Testis (tissue), 5 donors: ENCODE measurements at places on chromosomes 7 and 10. TPM values are rescaled to one million over a fixed set of nuclear protein-coding genes. Genes with fewer than 3 reads are reported as not detected.
A peak's percentile ranks its signal among the peaks of the same experiment; 100 is the strongest.

The TPST1 gene
- 40.7 TPM for total RNA-seq

DNA sequence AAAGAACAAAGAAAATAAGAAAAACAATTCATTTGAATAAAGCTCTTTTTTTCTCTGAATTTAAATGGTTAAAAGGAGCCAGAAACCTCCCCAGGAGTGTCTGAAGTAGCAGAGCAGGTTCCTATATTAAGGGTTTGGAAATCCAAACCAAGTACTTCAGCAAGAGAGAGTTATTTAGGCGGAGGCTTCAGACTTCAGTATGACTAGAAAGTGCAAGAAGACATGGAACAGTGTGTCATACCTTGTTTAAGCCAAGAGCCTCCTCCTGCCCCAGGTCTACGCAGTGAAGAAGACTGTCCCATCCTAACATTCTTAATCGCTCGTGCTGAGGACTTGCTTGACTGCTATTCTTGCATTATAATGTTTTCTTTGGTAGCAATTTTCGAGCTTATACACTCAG is 51.3 kb downstream of the ODAD2 start:
- H3K36me3 ChIP-seq: no peaks in the 10 kb centered on the region
- no peaks in the 10 kb centered on the region for H3K27me3 ChIP-seq
- H3K4me1 ChIP-seq: no peaks in the 10 kb centered on the region
- H3K27ac ChIP-seq: no peak overlapping the region

The SLIT1 gene
- total RNA-seq: 1.9 TPM

DNA sequence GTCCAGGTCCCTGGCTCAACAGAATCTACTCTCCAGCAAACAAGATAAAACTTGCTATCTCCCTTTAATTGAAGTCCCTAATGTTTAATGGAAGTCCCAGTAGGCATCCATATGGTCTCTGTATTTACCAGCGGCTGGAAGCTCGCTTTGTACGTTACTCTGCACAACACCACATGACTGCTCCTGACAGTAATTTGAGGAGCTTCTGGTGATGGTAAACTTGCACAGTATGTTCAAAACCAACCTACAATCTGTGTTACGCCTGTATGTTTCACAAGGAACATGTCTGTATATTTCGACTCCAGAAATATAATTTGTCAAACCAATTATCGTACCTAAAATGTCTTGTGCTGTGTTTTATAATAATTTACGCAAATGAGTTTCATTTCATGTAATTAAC is 4.4 kb upstream of the TECPR1 start:
- H3K36me3 ChIP-seq: no peaks in the 10 kb centered on the region
- peaks cover 2% of the 10 kb centered on the region for H3K4me1 ChIP-seq
- DNase-seq: no peak
- no peak overlapping the region for H3K4me3 ChIP-seq

DNA sequence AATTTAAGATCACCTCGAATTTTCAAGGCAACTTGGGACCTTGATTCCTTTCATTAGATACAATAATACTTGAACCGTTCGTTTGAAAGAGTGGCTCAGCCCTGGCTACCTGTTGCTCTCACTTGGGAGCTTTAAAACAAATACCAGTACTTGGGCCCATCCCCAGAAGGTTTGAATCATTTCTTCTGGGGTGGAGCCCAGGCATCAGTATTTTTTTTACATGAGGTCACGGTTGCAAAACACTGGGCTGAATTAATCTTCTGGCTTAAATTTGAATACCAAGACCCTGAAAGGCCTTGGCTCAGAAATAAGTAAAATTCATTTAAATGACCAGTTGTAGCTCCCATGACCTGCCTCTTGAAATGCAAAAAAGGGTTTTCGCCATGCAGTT is 214.9 kb downstream of the CREB5 start:
- H3K4me1 ChIP-seq: no peaks in the 10 kb centered on the region
- H3K4me3 ChIP-seq: no peak overlapping the region
- no peaks in the 10 kb centered on the region for H3K36me3 ChIP-seq
- no peak overlapping the region for H3K27ac ChIP-seq

The SLC18A3 gene
- total RNA-seq: not detected

DNA sequence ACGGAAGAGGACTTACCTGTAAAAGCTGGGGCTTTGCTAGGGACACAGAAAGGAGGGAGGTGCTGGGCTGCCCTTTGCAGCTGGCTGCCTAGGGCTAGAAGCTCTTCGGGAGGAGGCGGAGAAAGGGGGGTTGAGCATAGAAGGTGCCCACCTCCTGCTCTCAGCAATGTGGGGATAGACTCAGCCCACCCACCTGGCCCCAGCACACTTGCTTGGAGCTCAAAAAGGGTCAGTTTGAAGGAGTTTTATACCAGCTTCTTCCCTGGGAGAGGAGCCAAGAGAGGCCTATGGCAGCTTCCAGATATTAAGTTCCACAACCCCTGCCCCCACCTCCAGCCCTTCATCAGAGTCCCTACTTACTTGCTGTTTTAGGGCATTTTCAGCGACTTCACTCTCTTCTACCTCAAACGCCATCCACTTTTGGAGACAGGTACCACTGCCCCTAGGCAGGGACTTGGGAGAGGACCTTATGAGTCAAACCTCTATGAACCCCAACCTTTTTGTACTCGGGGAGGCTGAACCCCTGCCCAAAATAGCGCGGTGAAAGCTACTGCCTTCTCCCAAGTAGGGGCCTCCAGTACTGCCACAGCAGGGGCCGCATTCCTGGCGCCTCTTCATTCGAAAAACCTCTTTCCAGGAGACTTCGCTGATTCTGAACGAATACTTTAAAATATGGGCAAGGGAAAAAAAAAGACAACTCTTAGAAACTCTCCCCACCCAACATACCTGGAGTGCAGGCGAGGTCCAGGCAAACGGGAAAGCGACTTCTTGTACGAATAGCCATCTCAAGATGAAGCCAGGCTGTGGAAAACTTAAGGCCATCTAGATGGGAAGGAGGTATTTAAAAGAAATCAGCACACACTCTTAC is 1.2 kb upstream of the EVX1 start:
- H3K4me1 ChIP-seq: peaks cover 21% of the 10 kb centered on the region
- no peak overlapping the region for H3K27ac ChIP-seq
- no peaks in the 10 kb centered on the region for H3K27me3 ChIP-seq
- no peaks in the 10 kb centered on the region for H3K36me3 ChIP-seq
- H3K4me3 ChIP-seq: no peak overlapping the region
- DNase-seq: no peak

DNA sequence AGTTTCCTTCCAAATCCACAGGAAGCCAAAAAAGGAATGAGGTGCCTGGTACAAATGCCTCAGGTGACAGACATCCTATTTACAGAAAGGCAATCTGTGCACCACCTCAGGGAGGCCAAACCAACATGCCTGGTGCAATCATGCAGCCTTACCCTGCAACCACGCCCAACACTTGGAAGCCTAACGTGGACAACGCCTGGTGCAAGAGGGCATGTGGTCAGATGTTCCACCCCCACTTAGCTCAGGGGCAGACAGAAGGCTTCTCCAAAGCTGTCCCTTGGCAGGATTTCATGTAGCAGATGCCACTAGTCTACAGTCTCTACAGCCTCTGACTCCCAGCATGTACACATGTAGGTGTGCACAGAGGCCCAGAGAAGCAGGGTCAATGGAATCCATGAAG is 89.5 kb downstream of the KCNMA1 start:
- H3K4me3 ChIP-seq: no peak overlapping the region
- no peak overlapping the region for H3K27ac ChIP-seq
- no peaks in the 10 kb centered on the region for H3K36me3 ChIP-seq

- no peak overlapping the region for H3K27ac ChIP-seq
- H3K36me3 ChIP-seq: no peaks in the 10 kb centered on the region
- no peak for DNase-seq
- no peaks in the 10 kb centered on the region for H3K4me1 ChIP-seq
- H3K4me3 ChIP-seq: no peak overlapping the region
Measured at GRCh38 chr10:95221124-95221523, 27.1 kb downstream of the ACSM6 start.

GRCh38 chr7:136998495-136998894 is 130.0 kb downstream of the CHRM2 start:
- H3K36me3 ChIP-seq: no peaks in the 10 kb centered on the region
- no peaks in the 10 kb centered on the region for H3K4me1 ChIP-seq
- no peak overlapping the region for H3K4me3 ChIP-seq
- no peak for DNase-seq

DNA sequence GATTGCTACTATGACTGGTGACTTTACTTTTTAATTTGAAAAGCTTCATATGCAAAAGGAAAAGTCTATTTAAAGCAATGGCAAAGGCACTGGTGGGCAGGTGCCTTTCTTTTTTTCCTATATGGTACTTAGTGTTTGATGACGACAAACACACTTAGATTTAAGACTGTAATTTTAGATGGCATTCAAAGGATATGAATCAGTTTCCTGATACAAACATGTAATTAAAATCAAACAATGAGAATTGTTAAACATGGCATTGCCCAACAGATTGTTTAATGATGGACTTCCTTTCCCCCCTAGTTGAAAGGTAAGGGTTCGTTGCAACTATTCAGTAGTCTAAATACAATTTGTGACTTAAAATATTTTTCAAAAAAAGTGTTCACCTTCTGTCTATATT is 106.5 kb upstream of the SEMA3C start:
- H3K36me3 ChIP-seq: no peaks in the 10 kb centered on the region
- H3K27ac ChIP-seq: no peak overlapping the region
- DNase-seq: no peak
- no peaks in the 10 kb centered on the region for H3K4me1 ChIP-seq
- H3K27me3 ChIP-seq: no peaks in the 10 kb centered on the region

DNA sequence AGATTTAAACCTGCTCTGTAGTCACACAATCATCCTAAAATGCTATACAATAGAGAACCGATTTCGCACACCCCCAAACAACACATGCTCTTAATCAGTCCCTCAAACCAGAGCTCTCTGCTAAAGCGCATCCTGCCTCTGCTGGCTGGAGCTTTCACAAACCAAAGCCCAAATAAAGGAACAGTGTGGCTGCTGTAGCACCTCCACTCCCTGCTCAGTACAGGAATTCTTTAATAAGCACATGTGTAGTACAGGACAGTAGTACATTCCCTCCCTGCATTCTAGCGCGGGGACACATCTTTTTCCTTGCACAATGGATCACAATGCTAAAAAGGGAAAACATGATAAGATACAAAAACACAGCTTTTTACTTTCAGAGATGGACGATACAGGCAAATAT is 684.6 kb downstream of the MAGI2 start:
- no peak for DNase-seq

DNA sequence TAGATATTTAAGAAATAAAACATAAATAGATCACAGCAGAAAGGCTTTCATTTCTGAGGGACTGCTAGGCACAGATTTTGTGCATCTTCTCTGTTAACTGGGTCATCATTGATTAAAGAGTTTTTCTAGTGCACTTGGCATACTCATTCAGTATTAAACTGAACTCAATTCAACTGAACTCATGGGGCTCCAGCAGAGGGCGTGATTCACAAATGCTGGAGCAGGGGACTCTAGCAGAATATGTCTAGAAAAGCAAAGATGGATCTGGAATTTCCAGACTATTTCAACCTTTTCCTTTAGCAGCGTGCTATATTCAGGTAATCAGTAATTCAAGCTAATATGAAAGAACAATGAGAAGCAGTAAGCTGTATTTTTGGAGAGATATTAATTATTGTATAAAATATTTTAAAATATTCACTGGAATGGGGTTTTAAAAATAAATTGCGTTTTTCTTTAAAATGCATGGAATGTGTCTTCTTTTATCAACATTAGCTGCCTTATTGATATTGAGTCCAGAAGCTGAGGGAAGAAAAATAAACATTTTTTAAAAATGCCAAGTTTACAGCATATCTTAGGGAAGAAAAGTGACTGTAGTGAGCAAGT is 296.8 kb upstream of the CACNA2D1 start:
- no peak overlapping the region for H3K4me3 ChIP-seq
- no peak overlapping the region for H3K27ac ChIP-seq
- no peaks in the 10 kb centered on the region for H3K27me3 ChIP-seq
- H3K36me3 ChIP-seq: no peaks in the 10 kb centered on the region

- no peak overlapping the region for H3K4me3 ChIP-seq
- no peaks in the 10 kb centered on the region for H3K27me3 ChIP-seq
- DNase-seq: no peak
- no peaks in the 10 kb centered on the region for H3K4me1 ChIP-seq
- peak overlapping the region; percentile 72 for H3K27ac ChIP-seq
Measured at GRCh38 chr7:102935450-102936115, 22.8 kb downstream of the LRRC17 start.

The RADIL gene
- 24.3 TPM for total RNA-seq

- no peak overlapping the region for H3K27ac ChIP-seq
- no peaks in the 10 kb centered on the region for H3K36me3 ChIP-seq
- DNase-seq: no peak
- H3K27me3 ChIP-seq: no peaks in the 10 kb centered on the region
- no peak overlapping the region for H3K4me3 ChIP-seq
Measured at GRCh38 chr10:117761695-117762094, 219.1 kb downstream of the EMX2 start.

DNA sequence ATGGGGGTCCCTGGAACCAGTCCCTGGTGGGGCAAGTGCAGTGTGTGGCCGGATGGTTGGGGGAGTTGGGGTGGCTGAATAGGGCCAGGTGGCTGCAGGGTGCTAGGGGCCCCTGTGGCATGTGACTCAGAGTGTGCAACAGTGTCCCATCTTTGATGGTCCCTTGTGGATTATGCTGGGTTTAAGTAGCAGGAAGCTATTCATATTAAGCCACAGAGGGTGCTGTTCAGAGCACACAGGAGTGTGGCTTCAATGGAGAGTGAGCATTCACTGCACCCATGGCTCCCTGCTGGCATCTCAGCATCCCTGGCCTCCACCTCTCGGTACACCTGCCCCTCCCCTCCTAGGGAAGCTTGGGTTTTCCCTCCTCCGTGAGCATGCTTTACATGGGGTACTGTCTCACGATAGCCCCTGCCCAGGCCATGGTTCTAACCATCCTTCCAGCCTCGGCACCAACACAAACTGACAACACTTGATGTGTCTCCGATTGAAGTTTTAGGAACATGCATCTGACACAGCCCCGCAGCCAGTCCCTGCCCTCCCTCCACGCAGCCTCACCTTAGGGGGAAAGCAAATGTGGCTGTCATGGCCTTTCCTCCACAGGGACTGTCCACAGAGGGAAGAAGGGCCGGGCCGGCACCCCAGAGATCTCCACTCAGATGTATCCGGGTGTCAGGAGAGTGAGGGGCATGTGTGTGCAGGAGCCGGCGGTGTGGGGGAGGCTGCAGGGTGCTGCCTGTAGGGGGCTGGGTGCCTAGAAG is 30.4 kb upstream of the PPIF start:
- H3K4me3 ChIP-seq: no peak overlapping the region
- no peaks in the 10 kb centered on the region for H3K27me3 ChIP-seq
- no peaks in the 10 kb centered on the region for H3K4me1 ChIP-seq
- no peaks in the 10 kb centered on the region for H3K36me3 ChIP-seq
- no peak for DNase-seq

The LRRC61 gene
- total RNA-seq: 18.4 TPM

DNA sequence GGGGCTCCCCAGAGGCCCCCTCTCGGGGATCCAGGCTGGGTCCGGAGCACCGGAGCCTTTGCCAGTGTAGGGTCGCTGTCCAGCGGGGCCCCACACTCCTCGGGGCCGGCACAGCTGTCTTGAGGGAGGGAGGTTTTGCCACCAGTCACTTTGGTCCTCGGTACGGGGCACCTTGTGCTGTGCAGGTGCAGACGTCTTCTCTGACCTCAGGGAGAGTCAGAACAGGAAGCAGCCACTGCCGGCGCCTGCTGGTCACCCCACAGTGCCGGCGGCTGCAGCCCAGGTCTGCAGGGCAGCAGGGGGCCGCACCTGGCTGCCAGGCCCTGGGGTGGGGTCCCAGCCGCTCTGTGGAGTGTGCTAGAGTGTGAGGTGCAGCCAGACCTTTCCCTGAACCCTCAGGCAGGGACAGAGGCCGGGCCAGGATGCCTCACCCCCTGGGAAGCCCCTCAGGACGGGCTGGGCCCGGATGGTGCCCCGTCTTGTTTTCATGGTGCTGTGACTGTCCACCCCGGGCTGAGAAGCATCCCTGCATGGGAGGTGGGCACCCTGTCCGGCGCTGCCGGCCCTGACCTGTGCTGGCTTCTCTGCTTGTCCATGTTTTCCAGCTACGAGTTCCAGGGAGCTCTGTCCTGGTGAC is 8.2 kb downstream of the MAFK start:
- no peaks in the 10 kb centered on the region for H3K36me3 ChIP-seq
- peak overlapping the region; percentile 92 for H3K27ac ChIP-seq
- no peak for DNase-seq
- H3K4me1 ChIP-seq: peaks cover 26% of the 10 kb centered on the region
- no peak overlapping the region for H3K4me3 ChIP-seq
